Kidney glomerular epithelial cell (primary cell): ENCODE measurements at places on chromosomes 13 and 19.
A peak's percentile ranks its signal among the peaks of the same experiment; 100 is the strongest.

DNA sequence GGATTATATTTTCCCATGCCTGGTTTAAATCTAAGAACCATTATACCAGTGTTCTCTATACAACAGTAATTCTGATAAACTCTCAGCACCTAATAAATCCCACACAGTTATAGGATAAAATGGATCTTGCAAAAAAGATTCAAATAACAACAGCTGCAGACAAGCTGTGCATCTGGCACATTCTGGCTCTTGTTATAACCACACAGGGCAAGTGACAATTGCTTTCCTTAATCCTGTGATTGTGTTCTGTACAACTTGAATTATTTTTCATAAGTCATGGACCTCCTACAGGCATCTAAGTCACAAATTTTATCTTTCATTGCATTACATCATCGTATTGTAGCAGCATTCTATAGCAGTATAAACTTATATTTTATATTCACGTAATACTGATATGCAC, 948.3 kb downstream of the SLITRK1 start:
- no peak for DNase-seq

DNA sequence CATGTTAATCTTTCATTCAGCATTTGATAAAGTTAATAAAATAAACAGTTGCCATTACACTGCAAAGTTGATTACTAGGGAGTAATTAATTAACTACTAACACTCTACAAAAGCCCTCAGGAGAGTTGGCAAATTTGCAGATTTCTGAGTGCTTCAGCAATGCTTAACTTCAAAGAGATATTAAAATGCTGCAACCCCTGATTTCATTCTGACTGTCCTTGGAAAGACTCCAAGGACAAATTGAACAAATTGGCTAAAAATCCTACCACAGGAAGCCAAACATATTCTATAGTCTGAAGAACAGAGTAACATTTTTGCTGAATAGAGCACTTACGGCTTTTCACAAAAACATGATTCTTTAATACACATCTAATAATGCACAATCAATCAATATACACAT, 1543.0 kb downstream of the SLITRK5 start:
- no peak for DNase-seq

GRCh38 chr19:1026783-1027649, 608 bp downstream of the CNN2 start:
- no peak for DNase-seq

GRCh38 chr19:56159009-56159559, 16.7 kb upstream of the GALP start:
- DNase-seq, result peak; percentile 66

DNA sequence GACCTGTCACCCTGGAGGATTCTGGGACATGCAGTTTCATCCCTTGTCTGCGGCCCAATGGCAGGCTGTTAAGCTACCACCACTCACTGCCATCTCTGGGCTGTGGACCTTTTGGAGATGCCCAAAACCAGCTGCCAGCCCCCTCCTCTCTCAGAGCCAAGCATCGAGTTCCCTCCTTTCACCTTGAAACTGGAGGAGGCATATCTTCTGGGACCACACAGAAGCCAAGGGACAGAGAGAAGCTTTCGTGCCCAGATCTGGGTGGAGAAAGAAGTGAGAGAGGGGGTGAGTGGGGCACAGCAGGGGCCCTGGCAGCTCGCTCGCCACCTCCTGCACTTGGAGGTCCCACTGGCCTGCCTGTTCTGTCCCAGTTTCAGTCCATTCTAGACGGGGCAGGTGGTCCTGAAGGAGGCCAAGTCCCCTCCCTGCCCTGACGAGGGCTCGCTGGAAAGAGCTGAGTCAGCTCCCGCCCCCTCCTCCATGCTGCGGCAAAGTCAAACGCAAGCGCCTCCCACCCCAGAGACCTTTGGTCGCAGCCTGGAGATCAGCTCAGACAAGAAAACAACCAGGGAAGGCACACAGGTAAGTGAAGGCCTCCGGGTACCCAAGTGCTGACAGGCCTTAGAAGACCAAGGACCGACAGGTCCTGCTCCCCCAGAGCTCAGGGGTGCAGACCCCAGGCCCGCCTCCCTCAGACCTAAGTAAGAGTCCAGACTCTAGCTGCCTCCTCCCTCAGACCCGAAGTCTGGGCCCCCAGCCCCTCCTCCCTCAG, 3.8 kb downstream of the BCAT2 start:
- peak; percentile 7 for DNase-seq
